ENCODE measurements at places on chromosomes 4 and X.

DNA sequence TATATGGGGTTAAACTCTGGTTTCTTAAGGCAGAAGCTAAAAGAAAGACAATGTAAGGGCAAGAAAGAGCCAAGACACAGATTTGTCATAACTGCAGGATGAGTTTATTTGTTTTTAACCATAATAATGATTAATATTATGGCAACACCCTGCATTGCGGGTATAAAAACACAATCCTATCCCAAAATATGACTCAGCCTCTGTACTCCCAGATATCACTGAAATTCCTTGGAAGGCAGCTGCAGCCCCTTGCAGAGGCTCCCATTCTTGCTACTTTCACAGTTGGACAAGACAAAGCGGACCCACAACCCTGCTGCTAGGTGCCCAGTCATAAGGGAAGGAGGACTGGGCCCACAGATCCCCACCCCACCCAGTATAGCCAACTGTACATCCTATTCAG, 20.4 kb upstream of the FGF16 start:
- no peak for DNase-seq

DNA sequence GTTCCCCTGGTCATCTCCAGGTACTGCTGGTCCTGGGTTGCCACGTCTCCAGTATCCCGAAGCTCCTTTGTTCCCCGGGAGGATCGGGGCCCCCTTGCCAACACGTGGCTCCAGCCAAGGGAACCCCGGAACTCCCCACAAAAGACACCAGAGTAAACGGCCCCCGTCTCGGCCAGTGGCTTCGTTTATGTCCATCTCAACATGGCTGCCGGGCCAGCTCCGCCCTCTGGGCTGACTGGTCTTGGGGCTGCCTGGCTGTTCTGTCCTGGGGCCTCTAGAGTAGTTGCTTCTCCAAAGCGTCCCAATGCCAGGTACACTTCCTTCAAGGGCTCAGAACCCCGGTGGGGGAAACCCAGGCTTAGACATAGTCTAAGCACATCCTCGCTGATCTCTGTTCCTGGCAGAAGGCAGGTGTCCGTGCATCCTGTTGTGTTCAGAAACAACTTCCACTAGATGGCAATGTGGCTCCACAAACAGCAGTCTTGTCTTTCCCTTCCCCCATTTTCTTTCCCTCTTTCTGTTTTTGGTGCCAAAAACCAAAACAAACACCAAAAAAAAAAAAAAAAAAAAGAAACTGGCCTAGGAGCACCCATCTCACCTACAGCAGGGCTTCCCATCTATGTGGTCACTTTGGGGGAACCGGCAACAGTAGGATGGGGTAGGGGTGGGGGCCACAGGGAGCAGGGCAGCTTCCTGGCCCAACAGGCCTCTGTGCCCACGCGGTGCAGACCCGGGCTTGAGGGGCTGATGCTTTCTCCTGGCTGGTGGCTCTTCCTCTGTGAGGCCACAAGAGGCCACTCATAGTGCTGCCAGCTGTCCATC, 35.3 kb downstream of the NBDY start:
- DNase-seq: peak; percentile 51

DNA sequence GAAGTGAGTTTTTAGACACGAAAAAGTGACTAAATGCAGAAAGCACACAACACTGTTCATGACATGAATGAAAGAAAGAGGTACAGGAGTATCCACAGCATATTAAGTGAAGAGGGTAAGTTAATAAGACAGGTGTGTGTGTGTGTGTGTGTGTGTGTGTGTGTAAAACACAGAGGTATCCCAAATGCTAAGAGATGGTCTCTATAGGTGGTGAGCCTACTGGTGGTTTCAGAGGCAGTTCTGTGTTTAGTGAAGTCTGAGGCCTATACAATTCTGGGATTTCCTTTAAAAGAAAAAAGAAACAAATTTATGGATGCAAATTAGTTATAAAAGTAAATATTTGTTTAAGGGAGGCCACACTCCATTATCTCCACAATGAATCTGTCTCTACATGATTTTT, 17.4 kb upstream of the TNIP3 start:
- no peak for DNase-seq

GRCh38 chr4:112112590-112113170, 32.6 kb upstream of the FAM241A start:
- no peak for DNase-seq

- DNase-seq: no peak
These were observed 74.8 kb upstream of the BCOR start for GRCh38 chrX:40172401-40173142.

- DNase-seq: no peak
These were observed 42.5 kb upstream of the ZNF157 start for GRCh38 chrX:47327902-47328301.

GRCh38 chr4:44701037-44701436, 22.8 kb downstream of the GUF1 start:
- DNase-seq: no peak

DNA sequence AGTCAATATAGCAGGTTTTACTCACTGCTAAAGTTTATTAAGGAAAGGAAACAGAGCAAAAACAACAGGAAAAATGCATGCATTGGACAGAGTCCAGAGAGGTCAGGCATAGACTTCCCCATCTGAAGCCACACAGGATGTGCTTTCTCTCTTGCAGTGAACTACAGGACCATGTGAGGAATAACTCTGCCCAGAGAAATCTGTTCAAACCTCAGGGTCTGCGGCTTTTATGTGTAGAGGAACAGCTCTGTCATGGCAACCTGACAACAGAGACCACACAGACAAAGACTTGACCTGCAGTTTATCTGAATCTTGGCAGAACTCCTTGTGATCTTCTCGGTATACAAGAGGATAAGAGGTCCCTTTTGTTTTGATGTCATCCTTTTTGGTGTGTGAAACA, 46.3 kb upstream of the LONRF3 start:
- DNase-seq: no peak

- no peak for DNase-seq
These were observed 59.4 kb upstream of the ARSJ start for GRCh38 chr4:114038762-114039387.

- no peak for DNase-seq
These were observed 129.3 kb downstream of the BMPR1B start for GRCh38 chr4:94887027-94887426.

GRCh38 chr4:140790171-140790570, 34.0 kb upstream of the TBC1D9 start:
- no peak for DNase-seq

GRCh38 chrX:133574716-133575115, 159.4 kb upstream of the GPC4 start:
- DNase-seq: no peak

DNA sequence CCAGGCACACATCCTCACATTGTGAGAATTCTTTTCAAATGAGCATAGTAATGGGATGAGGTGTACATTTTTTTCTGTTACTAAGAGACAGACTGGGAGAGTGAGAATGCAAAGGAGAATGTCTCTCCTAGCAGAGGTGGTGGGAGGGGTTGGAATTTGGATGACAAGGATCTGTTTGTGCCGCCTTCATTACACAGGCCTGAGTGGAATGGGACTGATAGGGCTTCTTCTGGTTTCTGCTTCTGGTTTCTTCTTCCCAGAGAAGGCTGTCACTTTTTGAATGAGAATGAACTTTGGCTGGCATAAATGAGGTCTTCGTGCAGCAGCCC, 55.4 kb downstream of the C4orf51 start:
- no peak for DNase-seq

DNA sequence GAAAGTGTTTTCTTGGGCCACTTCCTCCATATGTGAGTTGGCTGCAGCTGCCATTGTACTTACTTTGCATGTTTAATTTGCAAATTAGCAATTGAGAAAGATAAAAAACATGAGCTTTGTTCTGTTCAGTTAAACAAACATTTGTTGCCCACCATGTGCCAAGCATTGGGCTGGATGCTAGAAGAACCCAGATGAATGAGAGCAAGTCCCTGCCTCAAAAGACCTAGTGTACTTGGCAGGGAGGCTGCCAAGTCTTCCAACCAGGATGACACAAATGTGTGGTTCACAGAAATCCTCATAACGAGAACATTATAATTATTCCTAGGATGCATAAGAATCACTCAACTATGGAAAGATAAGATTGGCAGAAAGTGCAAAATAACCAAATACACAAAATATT, 66.7 kb downstream of the GPM6A start:
- no peak for DNase-seq

GRCh38 chrX:42290608-42291007, 367.3 kb upstream of the CASK start:
- no peak for DNase-seq

GRCh38 chr4:146255874-146256273, 41.5 kb downstream of the REELD1 start:
- no peak for DNase-seq

GRCh38 chrX:44173219-44173618, 170.3 kb downstream of the EFHC2 start:
- no peak for DNase-seq

GRCh38 chr4:176187624-176188023, 7.8 kb downstream of the SPATA4 start:
- DNase-seq: no peak

DNA sequence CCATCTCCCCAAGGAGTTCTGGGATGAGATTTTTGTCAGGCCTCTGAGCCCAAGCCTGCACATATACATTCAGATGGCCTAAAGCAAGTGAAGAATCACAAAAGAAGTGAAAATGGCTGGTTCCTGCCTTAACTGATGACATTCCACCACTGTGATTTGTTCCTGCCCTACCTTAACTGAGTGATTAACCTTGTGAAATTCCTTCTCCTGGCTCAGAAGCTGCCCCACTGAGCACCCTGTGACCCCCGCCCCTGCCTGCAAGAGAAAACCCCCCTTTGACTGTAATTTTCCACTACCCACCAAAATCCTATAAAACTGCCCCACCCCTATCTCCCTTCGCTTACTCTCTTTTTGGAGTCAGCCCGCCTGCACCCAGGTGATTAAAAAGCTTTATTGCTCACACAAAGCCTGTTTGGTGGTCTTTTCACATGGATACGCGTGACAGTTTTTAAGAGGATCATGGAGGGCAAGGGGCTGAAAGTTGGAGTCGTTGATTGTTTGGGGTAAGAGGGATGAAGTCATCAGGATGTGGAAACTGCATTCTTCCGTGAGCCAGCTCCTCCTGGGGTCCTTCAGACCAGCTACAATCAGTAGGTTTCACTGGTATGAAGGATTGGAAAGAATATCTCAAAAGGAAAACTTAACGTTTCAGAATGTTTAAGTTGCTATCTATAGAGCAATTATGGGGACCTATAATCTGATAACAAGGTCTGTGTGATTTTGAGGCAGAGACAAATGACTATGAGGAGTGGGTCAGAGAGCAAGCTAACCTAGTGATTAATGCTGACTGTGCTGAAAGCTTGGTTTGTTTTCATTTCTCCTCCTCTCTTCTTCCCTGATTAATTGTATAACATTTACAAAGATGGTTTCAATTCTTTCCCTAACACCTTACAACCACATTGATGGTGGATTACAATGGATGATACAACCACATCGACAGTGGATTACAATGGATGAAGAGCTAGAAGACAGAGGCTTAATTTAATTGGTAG, 28.6 kb upstream of the MAGEA11 start:
- no peak for DNase-seq

GRCh38 chrX:118961866-118962560, 12.4 kb upstream of the LONRF3 start:
- no peak for DNase-seq

- DNase-seq: no peak
These were observed 26.2 kb downstream of the DLG3 start for GRCh38 chrX:70470850-70471289.

- no peak for DNase-seq
These were observed 665.6 kb upstream of the PRKX start for GRCh38 chrX:4379071-4379470.

DNA sequence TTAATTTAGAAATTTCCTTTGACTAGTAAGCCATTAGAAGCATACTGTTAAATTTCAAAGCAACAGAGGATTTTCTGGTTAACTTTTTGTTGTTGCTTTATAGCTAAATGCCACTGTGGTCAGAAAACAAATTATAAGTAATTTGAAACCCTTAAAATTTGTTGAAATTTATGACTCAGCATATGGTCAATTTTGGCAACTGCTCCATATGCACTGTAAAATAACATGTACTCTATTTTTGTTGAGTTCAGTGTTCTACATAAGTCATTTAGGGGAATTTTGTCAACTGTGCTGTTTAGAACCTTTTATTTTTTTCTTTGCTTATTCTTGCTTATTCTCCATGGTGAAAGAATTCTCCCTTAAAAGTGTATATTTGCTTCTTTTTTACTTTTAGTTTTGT, 28.6 kb downstream of the SCLT1 start:
- no peak for DNase-seq

GRCh38 chr4:105088110-105088879, 58.4 kb upstream of the TET2 start:
- DNase-seq: no peak
